ENCODE measurements at places on chromosomes 16 and 17. TPM values are rescaled to one million over a fixed set of nuclear protein-coding genes. Genes with fewer than 3 reads are reported as not detected.

The C17orf107 gene
- total RNA-seq, result 3.7 TPM

The C17orf78 gene
- not detected for total RNA-seq

The CKLF gene
- total RNA-seq, result 27.8 TPM

The RANBP10 gene
- total RNA-seq, result 3.9 TPM

The NACA2 gene
- not detected for total RNA-seq

The SLC35G6 gene
- total RNA-seq, result not detected

The MCRIP2 gene
- total RNA-seq, result 9.3 TPM

The PRM2 gene
- total RNA-seq, result not detected

The PRAC2 gene
- total RNA-seq, result not detected

The TEX14 gene
- 0.49 TPM for total RNA-seq

The MCRIP1 gene
- total RNA-seq, result 59.3 TPM

The POLR3E gene
- 32.2 TPM for total RNA-seq

The KPNA2 gene
- 28.3 TPM for total RNA-seq

The KRT16 gene
- total RNA-seq, result 0.25 TPM

The KRT25 gene
- 0.49 TPM for total RNA-seq

The TEKT5 gene
- not detected for total RNA-seq

The AXIN2 gene
- total RNA-seq, result 33.9 TPM

The MAP2K3 gene
- total RNA-seq, result 3.7 TPM

The CES3 gene
- total RNA-seq, result 0.49 TPM

The LITAFD gene
- not detected for total RNA-seq

The ATP2A3 gene
- 2.2 TPM for total RNA-seq

The KRT23 gene
- 0.25 TPM for total RNA-seq

The CRYBA1 gene
- not detected for total RNA-seq

The WNT9B gene
- total RNA-seq, result under 0.01 TPM

The NHLRC4 gene
- 0.25 TPM for total RNA-seq

The WFDC1 gene
- total RNA-seq, result 0.49 TPM

The CCDC154 gene
- total RNA-seq, result 0.49 TPM
